ENCODE measurements at places on chromosomes 2 and 18. TPM values are rescaled to one million over a fixed set of nuclear protein-coding genes. Genes with fewer than 3 reads are reported as not detected.

CD226 gene
- total RNA-seq = 1.8 TPM

REG3G gene
- not detected for total RNA-seq

PSME4 gene
- total RNA-seq = 42.9 TPM

RHBDD1 gene
- 57.7 TPM for total RNA-seq

TEKT4 gene
- 2.5 TPM for total RNA-seq

GALNT3 gene
- total RNA-seq = 4.6 TPM

LHCGR gene
- total RNA-seq = 0.23 TPM

TMEM169 gene
- 30.7 TPM for total RNA-seq

ANKRD53 gene
- 0.92 TPM for total RNA-seq

All from diencephalon (tissue), 1 donor.